ENCODE measurements at places on chromosomes 13 and 19. TPM values are rescaled to one million over a fixed set of nuclear protein-coding genes. Genes with fewer than 3 reads are reported as not detected.

- DNase-seq = no peak
Measured at GRCh38 chr19:30028118-30028991, 86.3 kb downstream of the URI1 start.

DNA sequence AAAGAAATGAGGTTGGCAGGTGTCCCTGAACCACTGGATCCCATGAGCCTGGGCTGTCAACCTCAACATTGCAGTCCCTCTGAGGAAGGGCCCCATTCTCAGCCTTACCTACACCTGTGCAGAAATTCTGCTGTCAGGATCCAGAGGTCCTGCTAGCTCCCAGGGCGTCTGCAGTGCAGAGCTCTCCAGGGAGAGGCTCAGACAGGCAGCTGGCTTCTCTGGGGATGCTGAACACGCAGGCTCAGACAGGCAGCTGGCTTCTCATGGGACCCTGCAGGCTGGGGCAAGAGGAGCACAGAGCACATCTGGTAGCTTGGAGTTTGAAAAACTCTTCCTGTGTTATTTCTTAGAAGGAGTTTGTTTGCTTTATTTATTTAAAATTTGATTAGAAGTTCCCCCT is 50.9 kb downstream of the TMEM255B start:
- DNase-seq = no peak

DNA sequence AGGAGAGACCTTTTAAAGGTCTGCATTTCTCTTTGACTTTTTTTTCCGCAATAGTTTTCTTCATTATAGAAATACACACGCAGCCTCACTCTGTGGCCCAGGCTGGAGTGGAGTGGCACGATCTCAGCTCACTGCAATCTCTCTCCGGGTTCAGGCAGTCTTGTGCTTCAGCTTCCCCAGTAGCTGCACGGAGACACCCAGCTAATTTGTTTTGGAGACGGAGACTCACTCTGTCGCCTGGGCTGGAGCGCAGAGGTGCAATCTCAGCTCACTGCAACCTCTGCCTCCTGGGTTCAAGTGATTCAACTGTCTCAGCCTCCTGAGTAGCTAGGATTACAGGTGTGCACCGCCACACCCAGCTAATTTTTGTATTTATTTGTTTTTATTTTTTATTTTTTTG is 11.7 kb upstream of the MKNK2 start:
- DNase-seq = no peak

The IGFL1 gene
- not detected for total RNA-seq

DNA sequence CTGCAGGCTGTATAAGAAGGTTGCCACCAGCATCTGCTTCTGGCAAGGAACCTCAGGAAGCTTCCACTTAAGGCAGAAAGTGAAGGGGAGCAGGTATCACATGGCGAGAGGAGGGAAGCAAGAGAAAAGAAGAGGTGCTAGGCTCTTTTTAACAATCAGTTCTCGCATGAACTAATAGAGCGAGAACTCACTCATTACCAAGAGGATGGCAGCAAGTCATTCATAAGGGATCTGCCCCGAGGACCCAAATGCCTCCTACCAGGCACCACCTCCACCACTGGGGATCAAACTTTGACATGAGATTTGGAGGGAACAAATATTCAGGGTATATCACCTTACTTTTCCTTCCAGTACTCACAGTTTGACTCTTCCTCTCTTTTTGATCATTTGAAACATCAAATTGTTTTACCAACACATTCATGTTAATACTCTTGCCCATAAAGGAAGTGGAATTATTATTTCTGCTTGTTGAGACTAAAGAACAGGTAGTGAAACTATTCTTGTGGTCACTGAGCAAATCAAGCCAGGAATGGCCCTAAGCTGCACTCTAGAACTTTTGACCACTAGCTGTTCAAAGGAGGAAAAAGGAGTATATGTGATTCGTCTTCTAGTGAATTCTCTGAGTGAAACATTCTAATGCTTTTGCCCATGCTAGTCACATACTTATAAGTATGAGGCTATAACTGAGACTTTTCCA is 45.0 kb downstream of the LACC1 start:
- DNase-seq = no peak

GRCh38 chr19:3493651-3494050 is 6.8 kb downstream of the DOHH start:
- DNase-seq = no peak

The BEST2 gene
- 22.6 TPM for total RNA-seq

DNA sequence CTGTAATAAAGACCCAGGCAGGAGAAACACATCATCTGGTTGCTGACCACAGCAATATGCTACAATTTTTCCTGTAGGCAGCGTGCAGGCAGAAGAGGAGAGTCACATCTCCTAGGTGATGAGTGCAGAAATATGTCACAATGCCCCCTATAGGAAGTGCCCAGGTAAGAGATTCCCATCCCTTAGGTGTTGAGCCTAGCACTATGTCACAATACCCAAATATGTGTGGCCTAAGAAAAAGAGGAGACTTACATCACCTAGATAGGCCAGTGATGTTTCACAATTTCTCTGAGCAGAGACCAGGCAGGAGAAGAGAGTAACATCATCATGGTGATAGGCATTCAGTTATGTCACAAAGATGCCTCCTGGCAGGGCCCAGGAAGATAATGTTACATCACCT is 49.4 kb upstream of the ZNF728 start:
- DNase-seq = no peak

DNA sequence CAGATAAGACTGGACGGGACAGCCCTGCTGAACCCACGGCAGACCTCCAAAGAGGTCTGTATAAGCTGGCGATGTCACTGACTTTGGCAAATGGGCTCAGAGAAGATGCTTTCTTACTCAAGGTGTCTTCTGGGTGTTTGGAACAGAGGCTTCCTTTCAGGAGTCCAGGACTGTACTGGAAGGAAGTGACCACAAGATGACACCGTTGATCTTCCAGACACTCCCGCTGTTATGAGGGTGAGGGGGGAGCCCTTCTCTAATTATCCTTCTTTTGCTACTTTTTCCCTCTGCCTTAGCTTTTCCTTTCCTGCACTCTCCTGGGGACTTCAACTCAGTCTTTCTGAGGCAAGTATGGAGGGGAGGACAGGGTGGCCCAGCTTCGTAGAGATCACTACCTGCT is 65.2 kb upstream of the ZNF599 start:
- no peak for DNase-seq

- DNase-seq = no peak
Measured at GRCh38 chr19:33627526-33627925, 5.8 kb downstream of the CHST8 start.

DNA sequence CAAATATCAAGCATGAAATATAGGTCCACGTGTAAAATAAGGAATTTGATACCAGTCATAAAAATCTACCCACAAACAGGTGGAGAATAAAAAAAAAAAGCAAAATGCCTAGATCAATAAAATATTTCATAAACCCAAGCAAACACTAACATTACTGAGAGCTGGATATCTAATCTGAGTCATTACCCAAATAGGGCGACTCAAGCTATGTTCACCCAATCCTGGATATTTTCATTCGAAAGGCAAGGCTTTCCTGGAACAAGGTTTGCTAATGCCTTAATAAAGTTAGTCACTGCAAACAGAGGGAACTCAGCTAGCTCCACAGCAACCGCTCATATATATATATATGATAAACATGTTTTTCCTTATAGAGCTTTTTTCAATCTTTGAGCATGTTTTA is 33.5 kb upstream of the TM9SF2 start:
- DNase-seq = no peak

DNA sequence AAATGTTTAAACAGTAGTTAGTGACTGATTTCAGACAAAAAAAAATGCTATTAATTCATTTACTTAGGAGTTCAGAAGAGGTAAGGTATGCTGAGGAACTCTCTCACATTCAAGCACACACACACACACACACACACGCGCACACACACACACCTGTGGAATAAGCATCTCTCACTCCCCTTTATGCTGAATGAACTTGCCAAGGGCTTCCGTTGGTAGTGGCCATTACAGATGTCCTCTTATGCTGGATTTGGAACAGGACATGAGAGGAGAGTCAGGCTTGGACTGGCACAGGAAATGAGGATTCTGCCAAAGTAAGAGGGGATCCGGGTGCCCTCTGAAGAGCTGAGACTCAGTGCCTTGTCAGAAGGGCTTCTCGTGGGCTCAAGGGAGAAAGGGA is 463.4 kb upstream of the MIR17HG start:
- DNase-seq = no peak

The TNFSF11 gene
- 0.15 TPM for total RNA-seq

DNA sequence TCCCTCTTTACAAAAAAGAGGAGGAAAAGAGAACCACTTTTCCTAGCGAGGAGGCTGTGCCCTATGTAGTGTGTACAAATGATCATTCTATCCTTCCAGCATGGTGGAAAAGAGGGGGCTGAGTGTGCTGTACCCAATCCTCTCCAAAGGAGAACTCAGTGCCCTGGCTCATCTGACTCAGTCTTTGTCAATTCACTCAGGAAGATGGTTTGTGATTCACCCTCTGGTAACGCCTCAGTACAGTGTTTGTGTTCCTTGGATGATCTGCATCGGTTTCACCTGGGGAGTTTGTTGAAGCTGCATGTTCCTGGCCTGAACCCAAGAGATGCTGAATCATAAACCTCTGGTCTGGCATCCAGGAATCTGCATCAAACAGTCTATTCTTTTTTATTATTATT is 18.3 kb upstream of the ENOX1 start:
- DNase-seq = no peak

DNA sequence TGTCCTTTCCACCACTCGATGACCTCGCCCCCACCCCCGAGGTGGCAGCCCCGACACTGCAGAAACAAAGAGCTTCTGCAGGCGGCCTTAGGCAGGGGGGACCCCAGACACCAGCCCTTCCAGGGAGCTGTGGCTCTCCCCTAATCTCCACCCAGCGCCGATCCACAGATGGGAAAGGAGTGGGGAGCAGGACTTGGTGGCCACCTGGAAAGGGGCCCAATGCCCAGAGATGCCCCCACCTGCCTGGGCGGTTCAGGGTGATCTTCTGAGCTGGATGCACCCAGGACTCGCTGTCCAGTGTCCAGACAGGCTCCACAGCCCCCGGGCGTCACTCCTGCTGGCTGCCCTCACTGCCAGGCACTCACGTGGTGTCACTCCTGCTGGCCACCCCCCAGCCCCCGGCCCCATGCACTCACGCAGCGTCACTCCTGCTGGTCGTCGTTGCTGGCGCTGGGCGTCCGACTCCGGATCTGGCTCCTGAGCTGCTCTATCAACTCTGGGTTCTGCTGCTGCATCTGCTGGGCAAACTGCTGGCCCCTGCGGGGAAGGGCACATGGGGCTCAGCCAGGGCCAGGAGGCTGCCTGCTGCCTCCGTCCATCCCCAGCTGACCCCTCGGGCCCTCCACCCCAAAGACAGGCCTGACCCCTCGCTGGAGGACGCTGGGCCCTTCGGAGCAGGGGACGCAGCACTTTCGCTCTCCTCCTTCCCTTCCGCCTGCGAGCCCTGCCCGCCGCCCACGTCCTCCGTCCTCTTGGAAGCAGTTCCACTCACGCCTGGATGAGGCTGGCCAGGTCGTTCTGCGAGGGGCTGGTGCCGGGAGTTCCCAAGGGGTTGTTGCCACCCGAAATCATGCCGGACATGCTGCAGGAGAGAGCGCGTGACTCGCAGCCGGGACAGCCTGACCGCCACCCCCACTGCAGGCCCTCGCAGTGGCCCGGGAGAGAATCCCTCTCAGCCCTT is 17.4 kb upstream of the SLC39A3 start:
- DNase-seq = no peak

DNA sequence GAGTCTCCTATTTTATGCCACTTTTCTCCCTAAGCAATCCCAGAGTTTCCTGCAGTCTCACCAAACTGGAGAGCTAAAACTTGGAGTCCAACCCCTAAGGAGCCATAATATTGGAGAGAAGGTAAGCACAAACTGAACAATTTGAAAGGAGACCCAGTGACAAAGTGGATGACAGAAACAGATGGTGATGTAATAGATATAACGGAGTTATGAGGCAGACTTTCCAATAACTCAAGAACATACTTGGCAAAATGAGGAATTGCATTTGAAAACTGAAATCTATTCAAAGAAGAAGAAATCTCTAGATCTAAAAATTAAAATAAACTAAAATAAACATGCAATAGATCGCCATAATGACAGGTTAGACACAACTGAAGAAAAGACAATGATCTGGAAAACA is 200.9 kb upstream of the MIR17HG start:
- no peak for DNase-seq

The CEACAM3 gene
- total RNA-seq = 2.8 TPM

DNA sequence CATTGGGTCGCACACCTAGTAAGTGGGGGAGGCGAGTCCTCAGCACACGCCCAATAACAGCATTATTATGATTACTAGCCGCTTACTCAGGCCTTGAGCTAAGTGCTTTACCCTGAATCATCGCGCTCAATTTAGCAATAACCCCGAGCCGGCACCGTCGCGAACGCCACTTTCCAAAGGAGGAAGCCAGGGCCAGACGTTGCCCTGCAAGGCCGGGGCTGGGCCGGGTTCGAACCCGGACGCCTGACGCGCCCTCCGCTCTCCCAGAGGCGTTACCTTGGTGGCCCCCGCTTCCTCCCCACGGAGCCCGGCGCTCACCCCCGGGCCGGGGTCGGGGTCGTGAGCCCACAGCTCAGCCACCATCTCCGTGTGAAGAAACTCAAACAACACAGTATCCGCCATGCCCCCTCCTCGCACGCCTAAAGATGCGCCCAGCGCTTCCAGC is at the start of gene TRAPPC6A:
TSS of gene TRAPPC6A (minus strand) at position 421 of the 445 bp plus-strand sequence. CDS start at position 402, 19 bp downstream.
- no peak for DNase-seq

GRCh38 chr13:84980571-84980970 is 818.6 kb downstream of the SLITRK6 start:
- DNase-seq = no peak

DNA sequence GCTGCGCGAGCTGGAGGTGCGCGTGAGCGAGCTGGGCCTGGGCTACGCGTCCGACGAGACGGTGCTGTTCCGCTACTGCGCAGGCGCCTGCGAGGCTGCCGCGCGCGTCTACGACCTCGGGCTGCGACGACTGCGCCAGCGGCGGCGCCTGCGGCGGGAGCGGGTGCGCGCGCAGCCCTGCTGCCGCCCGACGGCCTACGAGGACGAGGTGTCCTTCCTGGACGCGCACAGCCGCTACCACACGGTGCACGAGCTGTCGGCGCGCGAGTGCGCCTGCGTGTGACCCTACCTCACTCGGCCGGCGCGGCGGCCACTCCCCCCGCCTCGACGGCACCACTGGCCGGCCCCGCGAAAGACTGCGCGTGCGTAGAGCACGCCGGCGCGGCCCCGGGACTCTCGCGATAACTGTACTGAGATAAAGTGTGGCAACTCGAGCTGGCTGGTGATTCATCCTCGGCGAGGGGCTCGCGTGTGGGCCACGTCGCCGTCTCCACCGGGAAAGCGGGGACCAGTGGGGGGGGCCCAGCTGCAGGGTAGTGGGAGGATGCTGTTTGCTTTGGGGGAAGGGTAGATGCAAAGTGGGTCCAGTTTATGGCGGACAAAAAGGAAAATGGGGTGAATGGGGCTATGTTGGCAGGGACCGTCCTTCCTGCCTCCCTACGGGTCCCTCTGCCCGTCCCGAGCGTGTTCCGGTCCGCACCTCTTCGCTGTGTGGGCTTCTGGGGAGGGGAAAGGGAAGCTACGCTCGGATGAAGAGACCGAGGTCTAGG is 11.4 kb downstream of the FUT6 start:
- peak; percentile 94 for DNase-seq

The PLIN5 gene
- total RNA-seq = 2.0 TPM

GRCh38 chr13:108120302-108120701 is 95.0 kb downstream of the LIG4 start:
- DNase-seq = no peak
